Posterior vena cava (tissue), 2 donors: ENCODE measurements at places on chromosomes 12 and 14. TPM values are rescaled to one million over a fixed set of nuclear protein-coding genes. Genes with fewer than 3 reads are reported as not detected.

Gene SYNDIG1L
- 0.29 TPM for total RNA-seq

Gene AREL1
- total RNA-seq: 22.1 TPM

Gene LIN7A
- total RNA-seq: 3.6 TPM

Gene CACNA1C
- 71.3 TPM for total RNA-seq

Gene SLC10A1
- total RNA-seq: not detected
